ENCODE measurements at places on chromosomes 2 and 18.

DNA sequence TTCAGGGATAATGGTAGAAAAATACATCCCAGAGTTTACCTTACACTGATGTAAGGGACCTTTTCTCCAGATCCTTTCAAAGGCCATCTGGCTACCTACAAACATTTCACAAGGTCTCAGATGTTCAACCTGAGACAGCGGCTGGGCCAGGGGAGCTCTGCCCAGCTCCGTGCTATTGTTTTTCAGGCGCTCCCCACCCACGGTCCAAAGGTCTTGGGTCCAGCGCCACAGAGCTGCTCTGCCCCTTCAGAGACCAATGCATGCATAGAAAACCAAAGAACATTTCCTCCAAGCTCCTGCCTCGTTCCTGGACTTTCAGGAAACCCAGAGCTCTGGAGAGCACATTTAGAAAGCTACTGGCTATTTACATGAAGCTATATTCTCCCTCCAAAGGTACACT is 40.3 kb downstream of the COPS8 start:
- DNase-seq, result no peak

GRCh38 chr2:126399001-126399400 is 257.0 kb upstream of the GYPC start:
- DNase-seq, result no peak

GRCh38 chr2:157404363-157404762 is 39.5 kb downstream of the CYTIP start:
- peak; percentile 64 for DNase-seq

DNA sequence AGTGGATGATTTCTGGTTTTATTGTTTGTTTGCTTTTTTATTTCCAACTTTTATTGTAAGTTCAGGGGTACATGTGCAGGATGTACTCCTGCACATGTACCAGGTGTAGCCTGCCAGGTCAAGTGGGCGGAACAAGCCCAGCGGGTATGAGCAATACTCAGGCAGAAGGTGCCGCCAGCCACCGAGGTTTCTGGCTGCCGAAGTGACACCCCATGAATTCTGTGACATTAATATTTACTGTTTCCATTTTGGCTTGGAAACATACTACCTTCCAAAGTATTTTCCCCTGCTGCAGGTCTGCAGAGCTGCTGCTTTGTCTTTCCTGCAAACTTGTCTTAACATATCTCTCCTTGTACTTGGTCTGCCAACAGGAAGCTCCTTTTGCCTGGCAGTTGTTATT is 78.5 kb downstream of the PTPN4 start:
- no peak for DNase-seq

DNA sequence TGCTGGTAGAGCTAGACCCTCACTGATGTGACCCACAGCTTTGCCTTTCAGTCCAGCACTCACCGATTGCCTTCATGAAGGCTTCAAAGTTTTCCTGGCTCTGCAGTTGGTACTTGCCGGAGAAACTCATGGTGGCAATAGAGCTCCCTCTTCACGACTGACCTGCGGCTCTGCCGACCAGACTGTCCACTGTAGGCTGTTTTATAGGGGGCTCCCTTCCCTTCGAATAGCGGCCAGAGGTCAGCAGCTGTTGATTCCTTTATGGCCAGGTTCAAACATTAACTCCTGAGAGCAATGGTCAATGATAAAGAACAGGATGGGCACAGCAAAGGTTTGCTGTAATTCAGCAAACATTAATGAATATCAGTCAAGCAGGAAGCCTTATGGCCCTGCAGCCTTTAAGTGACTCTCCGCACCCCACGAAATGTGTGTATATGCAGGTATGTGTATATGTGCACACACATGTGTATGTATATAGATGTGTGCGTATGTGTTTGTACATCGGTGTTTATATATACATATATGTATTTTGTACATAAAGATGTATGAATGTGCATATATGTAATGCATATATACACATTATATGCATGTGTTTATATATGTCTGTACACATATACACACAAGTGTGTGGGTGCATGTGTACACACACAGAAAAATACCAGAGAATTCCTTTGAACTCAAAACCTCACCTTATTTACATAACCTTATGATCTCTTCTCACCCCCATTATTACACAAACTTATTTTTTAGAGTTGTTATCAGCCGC is at the start of gene FABP1:
FABP1 (minus strand) TSS at position 175 of the 766 bp plus-strand sequence; CDS start at position 130, 45 bp downstream.
- DNase-seq, result no peak

DNA sequence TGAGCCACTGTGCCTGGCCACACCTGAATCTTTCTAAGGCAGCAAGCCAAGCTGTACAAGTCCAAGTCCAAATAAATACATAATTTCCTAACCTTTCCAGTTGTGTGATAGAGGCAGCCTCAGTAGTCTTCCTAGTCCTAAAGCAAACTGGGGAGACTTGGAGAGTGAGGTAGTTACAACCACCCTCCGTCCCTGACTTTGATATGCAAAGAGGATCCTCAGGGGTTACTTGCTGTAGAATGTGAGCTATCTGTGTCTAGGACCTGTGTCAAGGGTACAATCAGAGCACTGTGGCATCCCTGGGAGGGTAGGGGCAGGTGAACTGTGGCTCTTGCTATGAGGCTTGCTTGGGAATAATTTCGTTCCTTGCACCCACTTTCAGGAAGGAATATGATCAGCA is 28.3 kb upstream of the KCNG3 start:
- no peak for DNase-seq

DNA sequence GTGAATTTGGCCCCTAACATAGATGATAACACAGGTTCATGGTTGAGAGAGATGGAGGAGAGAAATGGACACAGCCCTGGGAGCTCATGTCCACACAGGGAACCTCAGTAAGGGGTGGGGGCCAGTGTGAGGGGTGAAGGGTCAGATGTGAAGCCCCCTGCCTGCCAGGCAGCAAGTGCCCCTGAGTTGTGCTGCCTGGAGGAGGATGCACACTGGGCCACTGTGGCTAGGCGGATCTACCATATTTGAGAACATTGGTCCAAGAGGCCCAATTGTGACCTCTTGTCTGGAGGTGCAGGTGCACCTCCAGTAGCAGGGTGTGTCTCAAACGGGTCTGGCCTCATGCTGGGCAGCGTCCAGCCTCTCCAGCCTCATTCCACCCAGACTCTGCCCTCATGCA is 99.6 kb upstream of the SNTG2 start:
- no peak for DNase-seq

DNA sequence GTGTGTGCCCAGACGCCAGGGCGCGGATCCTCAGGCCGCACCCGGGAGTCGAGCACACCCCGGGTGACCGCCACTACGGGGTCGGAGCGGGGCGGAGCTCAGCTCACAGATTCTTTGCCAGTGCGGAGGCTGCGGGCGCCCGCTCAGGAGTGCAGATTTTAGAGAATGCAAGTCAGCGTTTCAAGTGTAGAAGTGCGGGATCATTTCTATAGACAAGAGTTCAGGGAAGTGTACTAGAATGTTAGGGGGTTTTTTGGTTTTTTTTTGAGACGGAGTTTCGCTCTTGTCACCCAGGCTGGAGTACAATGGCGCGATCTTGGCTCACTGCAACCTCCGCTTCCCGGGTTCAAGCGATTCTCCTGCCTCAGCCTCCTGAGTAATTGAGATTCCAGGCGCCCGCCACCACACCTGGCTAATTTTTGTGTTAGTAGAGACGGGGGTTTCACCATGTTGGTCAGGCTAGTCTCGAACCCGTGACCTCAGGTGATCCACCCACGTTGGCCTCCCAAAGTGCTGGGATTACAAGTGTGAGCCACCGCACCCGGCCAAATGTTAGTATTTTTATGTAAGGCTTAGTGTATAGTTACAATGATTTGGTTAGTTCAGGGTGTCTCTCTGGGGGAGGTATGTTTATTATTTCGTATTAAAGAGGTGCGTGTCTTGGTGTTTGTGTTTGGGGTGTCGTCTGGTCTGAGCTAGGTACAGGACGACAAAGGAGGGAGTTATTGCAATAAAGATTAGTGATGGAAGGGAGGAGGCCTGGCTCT is 619 bp upstream of the FAM168B start:
- DNase-seq, result no peak

GRCh38 chr2:36781907-36782720 is 85.6 kb downstream of the VIT start:
- no peak for DNase-seq

DNA sequence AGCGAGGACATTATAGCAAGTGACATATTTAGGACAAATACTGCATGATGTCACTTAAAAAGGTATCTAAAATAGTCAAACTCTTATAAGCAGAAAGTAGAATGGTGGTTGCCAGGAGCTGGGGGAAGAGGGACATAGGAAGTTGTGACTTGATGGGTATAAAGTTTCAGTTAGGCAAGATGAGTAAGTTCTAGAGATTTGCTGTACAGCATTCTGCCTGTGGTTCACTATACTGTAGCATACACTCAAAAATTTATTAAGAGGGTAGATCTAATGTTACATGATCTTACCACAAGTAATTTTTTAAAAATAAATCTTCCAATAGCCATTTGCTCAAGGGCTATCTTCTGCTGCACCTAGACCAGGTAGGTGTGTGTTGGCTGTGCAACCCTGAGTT is 78.1 kb upstream of the NPAS2 start:
- DNase-seq, result no peak

DNA sequence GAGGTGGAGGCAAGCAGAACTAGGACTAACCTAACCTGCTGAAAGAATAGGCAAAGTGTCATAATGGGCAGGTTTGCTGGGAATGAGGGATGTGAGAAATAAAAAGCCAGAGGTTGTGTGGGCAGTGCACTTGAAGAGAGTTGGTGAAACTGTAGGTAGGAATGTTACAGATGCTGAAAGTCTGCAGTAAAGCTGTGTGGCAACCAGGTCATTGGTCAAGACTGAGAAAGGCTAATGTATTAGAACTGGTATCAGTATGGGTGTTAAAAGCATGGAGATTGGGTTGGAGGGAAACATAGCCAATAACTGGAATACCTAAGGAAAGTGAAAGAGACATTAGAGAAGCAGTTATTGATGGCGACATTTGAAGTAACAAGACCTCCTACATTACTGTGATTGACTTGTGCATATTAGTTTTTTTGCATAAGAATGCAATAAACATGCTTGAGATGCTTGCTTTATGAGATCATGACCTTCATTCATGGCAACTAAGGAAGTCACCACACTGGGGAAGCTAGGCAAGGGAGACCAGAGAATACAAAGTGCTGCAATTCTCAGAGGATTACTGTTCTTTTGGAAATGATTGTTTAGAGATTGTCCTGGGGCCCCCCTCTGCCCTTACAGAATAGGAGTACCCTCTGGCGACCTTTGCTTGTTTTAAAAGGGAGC is 11.8 kb downstream of the GULP1 start:
- no peak for DNase-seq

DNA sequence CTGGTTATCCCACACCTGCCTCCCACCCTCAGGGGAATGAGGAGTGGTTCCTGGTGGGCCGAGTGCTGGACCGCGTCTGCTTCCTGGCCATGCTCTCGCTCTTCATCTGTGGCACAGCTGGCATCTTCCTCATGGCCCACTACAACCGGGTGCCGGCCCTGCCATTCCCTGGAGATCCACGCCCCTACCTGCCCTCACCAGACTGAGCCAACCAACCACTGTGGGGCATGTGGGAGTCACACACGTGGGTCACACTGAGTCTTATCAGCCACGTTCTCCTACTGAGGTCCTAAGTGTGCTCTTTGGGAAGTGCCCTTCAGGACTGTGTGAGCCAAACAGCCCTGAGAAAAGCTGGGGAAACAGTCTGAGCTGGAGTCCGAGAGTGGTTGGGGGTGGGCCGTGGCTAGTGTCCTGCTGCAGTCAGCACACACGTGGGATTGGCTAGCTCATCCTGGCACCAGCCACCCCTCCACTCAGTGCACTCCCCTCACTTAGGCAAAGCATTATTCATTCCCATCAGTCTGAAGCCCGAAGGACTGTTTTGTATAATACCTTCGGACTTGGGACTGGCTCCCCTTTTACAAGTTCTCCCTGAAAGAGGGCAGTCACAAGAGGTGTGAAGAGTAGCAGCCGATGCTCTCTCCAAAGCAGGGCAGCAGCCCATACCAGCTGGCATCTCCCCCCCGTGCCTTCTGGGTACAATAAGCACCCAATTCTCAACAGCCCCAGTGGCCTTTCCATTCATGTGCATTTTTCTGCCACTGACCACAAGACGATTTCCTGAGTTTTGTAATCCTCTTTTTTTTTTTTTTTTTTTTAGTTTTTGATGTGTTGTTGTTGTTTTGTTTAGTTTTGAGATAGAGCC is 4.6 kb downstream of the TIGD1 start:
- DNase-seq, result no peak

DNA sequence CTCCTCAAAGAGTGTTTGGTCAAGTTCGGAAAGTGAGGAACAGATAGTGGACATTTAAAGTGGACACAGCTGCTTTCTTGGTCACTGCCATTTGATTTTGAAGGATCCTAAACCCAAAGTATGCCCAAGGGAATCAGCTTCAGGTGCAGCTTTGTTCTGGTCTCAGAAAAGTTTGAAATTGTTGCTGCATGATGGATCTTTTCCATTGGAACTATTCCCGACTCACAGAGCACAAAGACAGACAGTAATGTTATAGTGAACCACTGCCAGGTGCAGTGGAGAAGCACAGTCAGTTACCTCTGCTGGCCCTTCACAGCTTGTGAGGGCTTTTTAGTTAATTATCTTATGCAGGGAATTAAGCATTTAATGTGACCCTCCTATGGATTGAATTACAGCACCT is 301.7 kb downstream of the PHLPP1 start:
- DNase-seq, result no peak

DNA sequence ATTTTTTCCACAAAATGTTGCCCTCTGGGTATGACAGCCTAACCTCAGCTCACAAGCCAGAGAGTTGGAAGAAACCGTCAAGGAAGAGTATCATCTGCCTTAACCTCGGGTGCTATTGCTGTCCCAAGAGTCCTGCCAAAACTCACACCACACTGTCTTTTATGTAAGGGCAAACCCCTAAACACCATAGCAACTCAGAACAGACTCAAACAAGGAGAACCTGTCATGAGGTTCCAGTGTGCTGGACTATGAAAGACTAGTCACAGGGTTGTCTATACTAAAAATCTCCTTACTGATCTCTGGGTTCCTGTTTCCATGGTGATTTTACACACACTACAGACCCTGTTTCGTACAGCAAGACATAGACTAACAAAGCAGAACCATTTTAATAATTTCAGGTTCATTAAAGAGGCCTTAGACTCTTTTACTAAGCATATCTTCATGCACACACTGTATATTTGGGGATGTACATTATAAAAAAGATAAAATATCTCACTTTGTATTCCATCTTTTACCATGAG is 159.8 kb downstream of the PKP4 start:
- DNase-seq, result no peak

GRCh38 chr2:17814601-17815000 is 1.7 kb upstream of the MSGN1 start:
- no peak for DNase-seq
